CD4-positive, alpha-beta T cell treated with Interleukin-4 for 4 hours (primary cell): ENCODE measurements at places on chromosomes 4 and X.

DNA sequence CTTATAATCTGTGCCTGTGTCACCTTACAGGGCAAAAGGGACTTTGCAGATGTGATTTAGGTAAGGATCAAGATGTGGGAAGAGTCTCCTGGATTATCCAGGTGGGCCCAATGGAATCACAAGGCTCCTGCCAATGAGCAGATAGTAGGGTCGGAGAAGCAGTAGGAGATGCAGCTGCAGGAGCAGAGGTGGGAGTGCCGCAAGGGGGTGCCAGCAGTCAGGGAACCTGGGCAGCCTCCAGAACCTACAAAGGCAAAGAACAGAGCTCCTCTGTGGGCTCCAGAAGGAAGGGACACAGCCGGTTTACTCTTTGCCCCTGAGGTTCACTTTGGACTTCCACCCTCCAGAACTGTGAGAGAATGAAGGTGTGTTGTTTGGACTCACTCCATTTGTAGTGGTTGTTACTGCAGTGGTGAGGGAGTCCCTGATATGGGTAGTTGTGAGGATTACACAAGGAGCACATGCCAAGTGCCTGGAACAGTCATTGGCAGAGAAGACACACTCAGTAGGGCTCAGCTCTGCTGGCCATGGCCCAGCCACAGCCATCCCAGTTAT, 318.5 kb downstream of the EVC2 start:
- DNase-seq = no peak

DNA sequence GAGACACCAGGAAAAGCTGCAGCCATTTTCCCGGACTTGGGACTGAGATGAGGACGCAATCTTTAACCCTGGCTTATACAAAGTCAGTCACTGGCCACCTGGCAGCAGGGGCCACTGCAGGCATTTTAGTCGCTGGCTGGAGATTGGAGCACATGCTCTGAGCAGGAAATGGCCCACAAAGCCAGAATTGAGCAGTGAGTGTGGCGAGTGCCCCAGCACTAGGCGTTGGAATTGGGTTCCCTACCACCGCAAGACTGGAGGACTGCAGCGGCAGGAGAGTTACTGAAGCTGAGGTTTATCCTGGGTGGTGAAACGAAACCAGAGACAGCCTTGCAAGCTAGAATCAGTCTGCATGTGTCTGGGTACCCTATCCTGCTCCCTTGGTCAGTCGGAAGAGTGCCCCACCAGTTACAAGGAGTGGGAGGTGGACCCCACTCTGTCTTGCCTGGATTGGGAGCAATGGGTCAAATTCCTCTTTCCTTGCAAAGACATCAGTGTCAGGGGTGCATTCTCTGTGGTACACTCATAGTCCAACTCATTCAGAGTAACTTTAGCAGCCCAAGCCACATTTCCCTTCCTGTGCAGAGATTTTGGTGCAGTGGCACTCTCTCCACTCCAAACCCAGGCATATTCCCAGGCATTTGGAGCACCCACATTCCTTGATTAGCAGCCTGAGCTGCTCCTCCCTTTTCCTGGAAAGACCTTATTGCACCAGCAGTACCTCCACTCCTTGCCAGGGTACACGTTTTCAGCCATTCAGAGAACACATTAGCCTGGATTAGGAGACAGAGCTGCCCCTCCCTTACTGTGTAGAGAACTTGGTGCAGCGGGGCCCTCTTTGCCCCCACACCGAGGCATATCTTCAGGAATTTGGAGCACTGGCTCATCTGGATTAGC, 36.7 kb upstream of the PLK4 start:
- DNase-seq = no peak

GRCh38 chr4:153579872-153580271, 104.2 kb upstream of the TLR2 start:
- no peak for DNase-seq

GRCh38 chr4:7750523-7750922, 189.1 kb downstream of the AFAP1 start:
- DNase-seq = no peak

DNA sequence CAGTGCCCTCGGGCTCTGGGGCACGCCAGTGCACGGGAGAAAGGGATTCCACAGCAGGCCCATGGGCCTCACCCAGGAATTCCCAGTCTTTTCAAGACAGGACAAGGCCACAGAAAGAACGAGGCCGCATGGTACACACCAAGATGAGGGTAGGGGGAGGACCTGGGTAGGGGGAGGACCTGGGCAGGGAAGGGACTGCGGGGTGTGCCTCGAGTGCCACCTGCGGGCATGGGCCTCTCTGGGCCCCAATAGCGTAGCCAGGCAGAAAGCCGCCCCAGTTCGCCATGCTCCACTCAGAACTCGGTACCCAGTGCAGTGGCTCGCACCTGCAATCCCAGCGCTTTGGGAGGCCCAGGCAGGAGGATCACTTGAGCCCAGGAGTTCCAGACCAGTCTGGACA, 14.0 kb upstream of the DUSP9 start:
- no peak for DNase-seq

DNA sequence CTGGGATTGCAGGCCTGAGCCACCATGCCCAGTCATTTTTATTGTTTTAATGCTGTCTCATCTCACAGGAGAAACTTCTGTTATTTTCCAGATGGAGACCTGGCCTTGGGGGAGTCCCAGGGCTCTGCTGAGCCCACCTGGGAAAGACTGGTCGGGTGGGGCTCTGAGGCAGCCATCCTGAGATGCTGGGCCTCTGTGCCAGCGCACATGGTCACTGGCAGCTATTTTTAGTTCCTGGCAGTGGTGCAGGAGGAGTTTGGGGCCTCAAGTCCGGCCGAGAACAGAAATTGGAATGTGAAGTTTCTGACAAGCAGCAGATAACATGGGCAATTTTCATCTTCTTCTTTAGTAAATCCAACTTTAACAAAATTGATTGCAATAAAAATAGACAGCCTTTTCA, 44.5 kb downstream of the SORCS2 start:
- DNase-seq = no peak

- no peak for DNase-seq
Measured at GRCh38 chr4:54793856-54794422, 136.2 kb downstream of the KIT start.

DNA sequence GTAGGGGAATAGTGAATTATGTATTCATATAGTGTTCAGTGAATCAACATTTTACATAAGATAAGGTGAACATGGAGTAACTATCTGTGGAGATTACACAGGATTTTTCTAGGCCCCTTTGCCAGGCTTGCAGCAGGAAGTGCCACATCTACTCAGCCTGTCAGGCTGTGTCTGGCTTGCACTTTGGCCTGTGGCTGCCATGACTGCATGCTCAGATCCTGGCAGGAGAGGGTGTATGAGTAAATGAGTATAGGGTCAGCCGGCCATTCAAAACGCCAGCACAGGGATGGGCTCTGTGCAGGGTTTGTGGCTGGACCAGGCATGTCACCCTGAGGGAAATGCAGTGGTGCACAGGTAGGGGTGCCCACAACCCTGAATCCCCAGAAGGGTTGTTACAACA, 51.9 kb downstream of the UBQLN2 start:
- no peak for DNase-seq

DNA sequence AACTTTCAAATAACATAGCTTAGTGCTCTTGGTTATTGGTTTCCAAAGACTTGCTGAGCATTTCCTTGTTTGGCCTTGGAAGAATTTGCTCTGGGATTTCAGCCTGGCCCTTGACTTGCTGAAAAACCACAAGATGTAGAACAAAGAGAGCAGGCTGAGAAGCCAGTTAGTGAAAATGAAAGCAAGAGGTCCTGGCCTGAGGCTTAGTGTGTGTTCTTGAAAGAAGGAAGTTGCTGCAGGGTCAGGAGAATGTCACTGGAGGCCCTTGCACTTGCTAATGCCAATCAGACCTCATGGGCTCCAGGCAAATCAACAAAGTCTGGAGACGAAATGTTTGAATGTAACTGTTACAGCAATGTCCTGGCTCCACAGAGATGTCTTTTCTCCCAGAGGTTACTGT, 79.4 kb downstream of the SYNPO2 start:
- no peak for DNase-seq

DNA sequence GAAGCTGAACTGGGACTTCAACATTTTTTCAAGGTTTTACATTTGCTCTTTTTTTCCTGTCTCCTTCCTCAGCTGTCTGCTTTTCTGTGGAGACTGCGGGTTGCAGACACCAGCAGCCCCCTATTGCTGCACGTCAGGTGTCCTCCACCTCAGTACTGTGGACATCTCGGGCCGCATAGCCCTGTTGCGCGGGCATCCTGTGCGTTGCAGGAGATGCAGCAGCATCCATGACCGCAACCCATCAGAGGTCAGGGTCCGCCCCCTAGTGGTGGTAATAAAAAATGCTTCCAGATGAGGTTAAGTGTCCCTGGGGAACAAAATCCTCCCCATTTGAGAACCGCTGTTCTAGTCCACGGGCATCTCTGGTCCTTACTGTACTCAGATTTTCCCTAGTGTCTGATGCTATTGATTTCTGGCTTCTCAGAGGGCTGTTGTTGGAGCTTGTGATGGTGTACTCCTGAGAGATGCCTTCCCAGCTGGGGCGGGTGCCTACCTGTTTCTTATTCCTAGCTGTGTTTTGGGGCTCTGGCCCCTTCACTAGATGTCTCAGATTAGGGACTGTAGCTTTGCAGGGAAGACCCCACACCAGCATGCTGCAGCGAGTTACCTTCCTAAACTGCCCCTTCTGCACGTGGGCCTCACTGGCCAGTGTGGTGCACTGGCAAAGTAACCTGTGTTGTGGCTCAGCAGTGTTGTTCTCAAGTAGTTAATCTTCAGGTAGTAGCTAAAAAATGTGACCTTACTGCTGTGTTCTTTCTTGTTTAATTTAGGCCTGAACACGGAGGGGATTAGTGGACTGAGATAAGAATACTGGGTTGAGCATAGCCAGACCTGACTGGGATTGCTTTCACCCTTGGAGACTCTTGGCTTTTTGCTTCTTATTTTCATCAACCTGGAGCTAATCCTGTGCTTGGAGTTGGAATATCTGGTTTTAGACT, 28.2 kb downstream of the NSD2 start:
- DNase-seq = peak; percentile 82

- DNase-seq = no peak
Measured at GRCh38 chr4:137274404-137274803, 257.9 kb downstream of the PCDH18 start.

DNA sequence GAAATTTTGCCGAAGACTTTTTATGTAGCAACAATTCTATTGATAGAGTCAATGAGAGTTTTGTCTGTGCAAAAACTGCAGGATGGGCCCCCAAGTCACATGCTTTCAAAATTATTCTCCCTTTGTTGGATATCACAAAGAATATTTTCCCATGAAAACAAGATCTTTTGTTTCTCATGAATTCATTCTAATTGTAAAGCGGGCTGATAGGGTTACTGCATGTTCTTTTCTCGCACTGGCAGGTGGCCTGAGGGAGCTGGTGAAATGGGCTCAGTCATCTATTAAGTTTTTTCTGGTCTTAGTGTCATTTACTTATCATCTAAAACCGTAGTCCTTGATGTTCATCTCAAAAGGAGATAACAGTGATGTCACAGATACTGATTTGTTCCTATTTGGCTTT, 44.2 kb downstream of the MID1IP1 start:
- DNase-seq = no peak

- DNase-seq = no peak
Measured at GRCh38 chr4:81485310-81485980, 13.7 kb upstream of the RASGEF1B start.

- DNase-seq = no peak
Measured at GRCh38 chr4:89575840-89576239, 261.1 kb downstream of the SNCA start.

- no peak for DNase-seq
Measured at GRCh38 chr4:19677211-19677610, 574.5 kb upstream of the SLIT2 start.

DNA sequence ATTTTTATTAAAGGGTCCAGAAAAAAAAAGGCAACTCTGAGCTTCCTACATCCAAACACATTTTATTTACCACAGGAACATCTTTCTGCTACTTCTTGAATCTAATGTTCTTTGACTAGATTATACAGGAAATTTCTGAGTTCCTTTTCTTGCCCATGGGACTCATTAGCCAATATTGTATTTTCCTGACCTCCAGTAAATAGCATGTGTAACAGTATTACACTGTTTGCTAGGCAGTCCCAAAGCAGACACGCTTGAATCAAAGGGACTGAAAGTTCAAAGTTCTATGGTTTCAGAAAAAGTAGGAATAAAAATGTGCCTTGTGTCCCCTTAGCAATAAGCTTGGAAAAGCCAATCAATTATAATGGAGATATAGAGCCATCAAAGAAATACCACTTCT, 57.4 kb downstream of the MOSPD2 start:
- DNase-seq = no peak

GRCh38 chr4:17093481-17093880, 195.0 kb upstream of the LDB2 start:
- DNase-seq = no peak

- DNase-seq = no peak
Measured at GRCh38 chr4:99633772-99634171, 23.9 kb downstream of the C4orf54 start.

GRCh38 chr4:166091146-166091545, 218.1 kb downstream of the TLL1 start:
- no peak for DNase-seq
